ENCODE measurements at places on chromosomes 1 and 21.

GRCh38 chr1:180530501-180530900, 28.1 kb upstream of the ACBD6 start:
- peaks cover 47% of the 10 kb centered on the region for H3K4me1 ChIP-seq
- no peaks in the 10 kb centered on the region for H3K36me3 ChIP-seq
- H3K27me3 ChIP-seq, result no peaks in the 10 kb centered on the region
- peak overlapping the region; percentile 49 for H3K27ac ChIP-seq
- H3K4me3 ChIP-seq, result no peak overlapping the region

DNA sequence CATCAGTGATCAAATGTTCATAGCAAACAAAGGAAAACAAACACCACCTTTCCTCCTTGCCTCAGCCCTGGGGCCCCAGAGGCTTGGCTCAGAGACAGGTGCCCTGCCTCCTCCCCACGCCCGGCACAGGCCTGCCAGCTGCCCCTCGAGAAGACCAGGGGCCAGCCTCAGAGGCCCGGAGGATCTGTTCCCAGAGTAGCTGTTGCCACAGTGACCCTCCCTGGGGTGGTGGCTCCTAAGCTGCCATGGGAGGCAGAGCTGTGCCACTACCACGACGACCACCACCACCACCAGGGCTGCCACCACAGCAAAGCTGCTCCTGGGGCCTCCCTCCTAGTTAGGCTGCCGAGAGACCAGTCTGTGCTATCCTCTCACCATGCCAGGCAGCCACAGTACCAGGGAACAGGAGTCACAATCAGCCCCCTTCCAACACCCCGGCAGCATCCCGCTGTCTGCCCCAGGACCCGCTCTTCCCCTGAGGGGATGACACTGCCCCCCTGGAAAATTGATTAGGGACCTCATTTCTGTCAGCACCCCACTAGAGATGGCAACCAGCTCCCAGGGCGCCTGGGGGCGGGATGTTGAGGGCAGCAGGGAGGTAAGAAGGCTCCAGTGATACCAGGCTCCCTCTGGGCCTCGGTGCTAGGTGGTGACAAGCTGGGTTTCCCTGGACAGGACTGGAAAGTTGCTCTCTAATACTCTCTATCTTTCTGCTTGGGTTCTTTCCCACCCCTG, 30.5 kb downstream of the KCNC4 start:
- H3K27me3 ChIP-seq, result peaks cover 34% of the 10 kb centered on the region
- DNase-seq, result no peak
- H3K4me1 ChIP-seq, result peaks cover 4% of the 10 kb centered on the region
- H3K36me3 ChIP-seq, result no peaks in the 10 kb centered on the region
- H3K4me3 ChIP-seq, result no peak overlapping the region

DNA sequence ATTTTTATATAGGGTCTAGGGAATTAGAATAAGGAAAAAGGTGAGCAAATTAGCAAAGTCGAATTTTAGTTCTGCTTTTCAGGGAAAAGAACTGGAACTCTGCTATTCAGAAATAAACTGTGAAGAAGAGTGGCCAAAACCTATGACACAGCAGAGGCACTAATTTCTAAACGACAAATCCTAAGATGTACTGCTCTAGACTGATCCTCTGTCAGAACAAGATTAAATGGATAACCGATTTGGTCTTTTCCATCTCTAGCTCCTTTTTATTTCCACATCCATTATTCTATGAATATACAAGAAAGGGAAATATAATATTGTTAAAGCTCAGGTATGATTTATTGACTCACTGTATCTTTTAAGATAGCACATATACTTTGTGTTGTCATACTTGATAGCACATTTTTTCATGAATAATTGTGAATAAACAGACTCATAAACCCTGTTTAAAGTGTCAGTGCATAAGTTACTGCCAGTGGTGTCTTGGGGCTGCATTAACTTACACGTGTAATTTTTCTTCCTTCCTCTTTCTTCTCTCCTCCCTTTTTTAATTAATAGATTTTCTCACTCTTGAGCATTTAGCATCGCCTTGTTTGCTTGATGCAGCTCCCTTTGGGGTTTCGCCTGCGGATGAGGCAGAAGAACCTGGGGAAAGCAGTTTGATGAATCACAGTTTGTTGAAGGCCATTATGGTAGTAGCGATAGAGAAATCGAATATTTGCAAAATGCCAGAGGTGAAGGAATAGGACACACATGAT, 496.6 kb downstream of the ADGRL2 start:
- H3K4me3 ChIP-seq, result no peak overlapping the region
- DNase-seq, result no peak
- no peaks in the 10 kb centered on the region for H3K36me3 ChIP-seq
- H3K27ac ChIP-seq, result no peak overlapping the region
- no peaks in the 10 kb centered on the region for H3K27me3 ChIP-seq

- H3K4me1 ChIP-seq, result no peaks in the 10 kb centered on the region
- no peak overlapping the region for H3K27ac ChIP-seq
- H3K36me3 ChIP-seq, result peaks cover 11% of the 10 kb centered on the region
- DNase-seq, result peak; percentile 14
Observed at GRCh38 chr21:42567214-42567555, 53.5 kb downstream of the SLC37A1 start.

DNA sequence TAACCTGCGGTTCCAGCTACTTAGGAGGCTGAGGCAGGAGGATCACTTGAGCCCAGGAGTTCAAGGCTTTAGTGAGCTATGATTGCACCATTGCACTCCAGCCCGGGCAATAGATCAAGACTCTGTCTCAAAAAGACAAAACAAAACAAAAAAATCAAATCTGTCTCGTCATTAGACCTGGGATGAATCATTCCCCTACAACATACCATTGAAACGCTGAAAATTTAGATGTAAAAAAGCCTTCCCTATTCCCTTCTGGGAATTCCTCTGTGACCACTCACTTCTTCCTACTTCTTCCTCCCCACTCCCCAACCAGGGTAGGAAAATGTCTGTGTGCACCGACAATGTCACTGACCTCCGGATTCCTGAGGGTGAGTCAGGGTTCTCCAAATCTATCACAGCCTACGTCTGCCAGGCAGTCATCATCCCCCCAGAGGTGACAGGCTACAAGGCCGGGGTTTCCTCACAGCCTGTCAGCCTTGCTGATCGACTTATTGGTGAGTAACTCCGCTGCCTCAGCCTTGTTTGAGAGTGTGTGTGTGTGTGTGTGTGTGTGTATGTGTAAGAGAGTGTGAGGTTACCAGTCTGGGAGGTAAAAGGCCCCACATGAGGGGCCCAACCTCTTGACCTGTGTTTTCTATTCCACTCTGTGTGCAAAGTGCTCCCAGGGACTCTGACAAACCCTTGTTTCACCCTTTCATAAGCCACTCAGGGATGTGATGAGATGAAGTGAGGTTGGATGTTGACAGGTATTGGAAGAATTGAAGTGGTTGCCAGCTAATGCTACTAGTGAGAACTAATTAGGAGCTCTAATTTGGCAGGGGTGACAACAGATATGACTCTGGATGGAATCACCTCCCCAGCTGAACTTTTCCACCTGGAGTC, 16.3 kb upstream of the SARS1 start:
- no peaks in the 10 kb centered on the region for H3K27me3 ChIP-seq
- H3K4me3 ChIP-seq, result no peak overlapping the region
- no peak for DNase-seq
- peak overlapping the region; percentile 66 for H3K27ac ChIP-seq
- peaks cover 11% of the 10 kb centered on the region for H3K4me1 ChIP-seq

DNA sequence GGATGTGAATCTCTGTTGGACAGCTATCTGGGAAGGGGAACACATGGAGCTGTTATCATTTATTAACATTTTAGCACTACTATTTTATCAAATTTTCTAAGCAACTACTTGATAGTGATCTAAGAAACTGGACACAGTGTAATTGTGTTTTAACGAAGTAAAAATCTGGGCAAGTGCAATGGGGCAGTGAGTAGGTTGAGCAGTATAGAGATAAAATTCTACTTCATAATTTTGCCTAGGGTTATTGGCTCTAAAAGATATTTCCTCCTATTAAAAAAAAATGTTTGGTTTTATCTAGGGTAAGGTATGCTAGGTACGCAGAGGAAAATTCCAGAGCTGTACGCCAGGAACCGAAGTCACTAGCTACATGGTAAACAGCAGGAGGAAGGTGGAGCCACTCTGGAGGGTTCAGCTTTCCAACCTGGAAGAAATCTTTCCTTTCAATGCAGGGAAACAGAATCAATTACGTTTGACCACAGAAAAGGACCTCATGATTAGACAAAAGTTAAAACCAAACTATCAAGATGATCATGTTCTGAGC, 43.3 kb downstream of the BCAR3 start:
- no peaks in the 10 kb centered on the region for H3K27me3 ChIP-seq
- peaks cover 13% of the 10 kb centered on the region for H3K4me1 ChIP-seq
- peaks cover 8% of the 10 kb centered on the region for H3K36me3 ChIP-seq
- no peak for DNase-seq
- H3K27ac ChIP-seq, result peak overlapping the region; percentile 99

DNA sequence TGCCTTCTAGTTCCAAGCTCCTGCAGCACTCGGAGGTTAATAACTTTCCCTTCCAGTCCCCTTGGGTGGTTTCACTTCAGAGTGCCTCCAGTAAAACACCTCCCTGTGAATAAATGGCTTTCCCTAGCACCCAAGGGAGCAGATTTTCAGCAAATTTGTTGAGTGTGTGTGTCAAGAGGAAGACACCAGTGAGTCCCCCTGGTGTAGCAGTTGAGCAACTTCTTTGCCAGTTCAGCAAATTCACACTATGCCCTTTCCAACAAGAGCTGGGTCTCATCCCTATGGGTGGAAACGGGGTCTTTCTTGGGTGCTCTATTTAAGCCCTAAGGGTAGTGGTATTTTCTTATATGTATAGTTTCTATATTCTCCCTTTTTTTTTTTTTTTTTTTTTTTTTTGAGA, 806 bp upstream of the AADACL4 start:
- H3K27ac ChIP-seq, result no peak overlapping the region
- H3K36me3 ChIP-seq, result peaks cover 8% of the 10 kb centered on the region
- H3K4me3 ChIP-seq, result no peak overlapping the region
- no peak for DNase-seq
- peaks cover 14% of the 10 kb centered on the region for H3K27me3 ChIP-seq

DNA sequence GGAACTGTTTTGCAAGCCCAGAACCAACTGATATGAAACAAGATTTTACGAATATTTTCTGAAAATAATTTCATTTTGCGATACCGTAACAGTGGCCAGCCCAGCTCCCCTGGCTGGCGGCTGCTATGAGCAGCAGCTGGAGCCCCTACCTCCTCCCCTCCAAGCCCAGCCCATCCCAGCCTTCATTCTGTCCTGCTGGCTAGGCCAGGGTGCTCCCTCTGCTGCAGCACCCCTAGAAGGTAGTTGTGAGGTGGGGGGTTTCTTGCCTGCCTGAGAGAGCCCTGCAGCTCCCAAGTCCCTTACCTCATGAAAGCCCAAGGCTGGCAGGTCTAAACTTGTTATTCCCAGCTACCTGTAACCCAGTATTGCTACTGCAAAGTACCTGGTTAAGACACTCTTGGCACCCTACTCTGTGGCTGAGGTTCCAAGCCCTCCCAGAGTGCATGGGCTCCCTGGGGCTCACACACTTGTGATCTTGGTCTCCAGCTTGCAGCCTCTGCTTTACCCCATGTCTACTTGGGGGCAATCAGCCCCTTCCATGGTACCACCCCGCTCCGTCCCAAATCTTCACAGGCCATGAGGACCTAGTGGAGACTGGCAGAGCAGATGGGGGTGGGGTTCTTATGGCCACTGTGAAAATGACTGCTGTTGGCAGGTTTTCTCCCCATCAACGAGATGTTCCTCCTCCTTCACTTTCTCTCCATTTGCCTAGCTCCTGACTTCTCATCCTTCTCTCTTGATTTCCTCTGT, 239.8 kb downstream of the TRABD2B start:
- no peak for DNase-seq
- H3K4me1 ChIP-seq, result peaks cover 15% of the 10 kb centered on the region
- H3K36me3 ChIP-seq, result no peaks in the 10 kb centered on the region
- no peak overlapping the region for H3K27ac ChIP-seq
- H3K4me3 ChIP-seq, result no peak overlapping the region

- H3K27ac ChIP-seq, result no peak overlapping the region
- no peak overlapping the region for H3K4me3 ChIP-seq
- H3K27me3 ChIP-seq, result no peaks in the 10 kb centered on the region
- no peak for DNase-seq
- no peaks in the 10 kb centered on the region for H3K36me3 ChIP-seq
Observed at GRCh38 chr1:114003431-114003830, 24.2 kb downstream of the OLFML3 start.

DNA sequence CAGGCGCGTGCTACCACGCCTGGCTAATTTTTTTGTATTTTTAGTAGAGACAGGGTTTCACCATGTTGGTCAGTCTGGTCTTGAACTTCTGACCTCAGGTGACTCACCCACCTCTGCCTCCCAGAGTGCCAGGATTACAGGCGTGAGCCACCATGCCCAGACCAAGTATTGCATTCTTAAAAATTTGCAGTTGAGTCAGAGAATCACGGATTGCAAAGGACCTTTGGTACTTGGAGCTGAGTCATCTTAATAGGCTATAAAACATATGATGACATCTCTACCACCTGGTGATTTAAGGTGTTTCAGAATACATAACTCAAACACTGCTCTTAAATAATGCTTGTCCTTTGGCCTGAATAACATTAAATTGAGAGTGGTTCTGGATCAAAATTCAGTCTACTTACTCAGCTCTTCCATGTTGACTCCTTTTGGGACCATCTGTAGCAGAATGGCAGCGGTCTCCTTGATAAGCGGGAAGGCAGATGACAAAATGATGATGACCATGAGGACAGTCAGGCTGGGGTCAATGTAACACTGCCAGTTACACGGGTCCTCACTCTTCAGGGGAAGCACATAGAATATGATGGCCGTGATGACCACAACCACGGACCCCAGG, 10.4 kb downstream of the SLC30A10 start:
- no peaks in the 10 kb centered on the region for H3K36me3 ChIP-seq
- H3K4me1 ChIP-seq, result peaks cover 10% of the 10 kb centered on the region
- no peak overlapping the region for H3K27ac ChIP-seq
- H3K4me3 ChIP-seq, result no peak overlapping the region
- H3K27me3 ChIP-seq, result no peaks in the 10 kb centered on the region

- DNase-seq, result no peak
- no peaks in the 10 kb centered on the region for H3K36me3 ChIP-seq
- H3K27ac ChIP-seq, result no peak overlapping the region
- H3K4me3 ChIP-seq, result no peak overlapping the region
Observed at GRCh38 chr1:117589544-117589943, 16.3 kb upstream of the TENT5C start.

DNA sequence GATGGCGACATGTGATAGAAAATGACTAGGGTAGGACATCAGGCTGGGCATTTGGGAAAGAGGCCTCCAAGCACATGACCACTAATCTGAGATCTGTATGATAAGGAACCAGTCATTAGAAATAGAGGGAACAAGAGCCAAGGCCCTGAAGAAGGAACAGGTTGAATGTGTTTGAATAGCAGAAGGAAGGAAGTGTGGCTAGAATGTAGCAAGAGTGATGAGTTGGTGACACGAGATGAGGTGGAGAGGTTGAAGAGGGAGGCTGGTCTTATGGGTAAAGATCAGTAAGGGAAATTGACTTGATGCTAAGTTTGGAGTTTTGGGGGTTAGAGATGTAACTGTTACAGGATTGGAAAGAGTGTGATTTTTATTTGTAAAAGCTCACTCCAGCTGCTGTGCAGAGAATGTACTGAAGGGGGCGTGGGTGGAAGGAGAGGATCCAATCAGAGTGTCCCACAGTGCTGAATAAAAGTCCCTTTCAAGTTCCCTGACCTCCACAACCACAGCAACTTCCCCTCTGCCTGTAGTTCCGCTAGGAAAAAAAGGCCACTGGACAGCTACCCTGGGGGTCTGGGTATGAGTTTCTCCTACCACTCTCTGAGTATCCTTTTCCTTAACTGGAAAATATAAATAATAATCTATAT, 295.0 kb downstream of the OMA1 start:
- H3K4me3 ChIP-seq, result no peak overlapping the region
- no peaks in the 10 kb centered on the region for H3K36me3 ChIP-seq
- peaks cover 11% of the 10 kb centered on the region for H3K4me1 ChIP-seq
- peaks cover 83% of the 10 kb centered on the region for H3K27me3 ChIP-seq
- no peak overlapping the region for H3K27ac ChIP-seq

- no peak overlapping the region for H3K27ac ChIP-seq
- DNase-seq, result no peak
- H3K27me3 ChIP-seq, result peaks cover 7% of the 10 kb centered on the region
- peaks cover 39% of the 10 kb centered on the region for H3K4me1 ChIP-seq
- H3K36me3 ChIP-seq, result peaks cover under 1% of the 10 kb centered on the region
Observed at GRCh38 chr21:45029948-45030681, 44.3 kb upstream of the ADARB1 start.
